ENCODE measurements at places on chromosomes 12 and 14.

GRCh38 chr12:93802698-93803423 lies 125.7 kb downstream of the CRADD start:
- no peak for DNase-seq

DNA sequence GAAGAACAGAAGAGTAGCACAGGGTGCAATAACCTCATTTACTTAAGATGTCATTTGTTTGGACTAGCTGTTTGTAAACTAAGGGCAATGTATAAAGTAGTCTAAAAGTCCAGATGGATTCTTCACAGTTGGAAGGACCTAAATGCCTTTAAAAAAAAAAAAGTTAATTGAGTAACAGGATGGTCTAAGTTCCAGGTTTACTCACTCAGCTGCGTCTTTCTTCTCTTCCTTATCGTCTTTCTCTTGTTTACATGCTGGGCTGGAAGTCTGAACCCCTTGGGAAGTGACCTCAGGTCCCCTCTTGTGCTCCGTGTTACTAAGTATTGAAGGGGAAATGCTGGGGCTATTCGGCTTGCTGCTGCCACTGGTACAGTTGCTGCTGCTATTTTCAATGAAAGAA lies 82.5 kb downstream of the SH2B3 start:
- no peak for DNase-seq

- no peak for DNase-seq
Observed at GRCh38 chr12:39807043-39807442, 187.4 kb upstream of the ABCD2 start.

DNA sequence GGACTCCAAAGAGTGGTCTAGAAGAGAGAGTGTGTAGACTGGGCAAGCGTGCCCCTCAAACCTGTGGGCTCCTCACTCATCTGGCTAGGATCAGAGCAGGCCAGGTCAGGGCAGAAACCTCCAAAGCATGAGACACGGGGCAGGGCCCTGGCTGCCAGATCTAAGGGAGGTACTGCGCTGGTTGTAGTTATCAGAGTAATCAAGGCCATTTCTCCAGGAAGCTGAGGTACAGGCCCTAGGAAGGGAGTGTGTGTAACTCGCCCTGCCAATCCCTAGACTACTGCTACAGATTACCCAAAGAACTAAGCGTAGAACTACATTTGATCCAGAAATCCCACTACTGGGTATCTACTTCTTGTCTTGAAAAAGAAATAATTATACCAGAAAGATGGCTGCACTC lies 84.5 kb downstream of the SSPN start:
- DNase-seq, result no peak

- no peak for DNase-seq
Observed at GRCh38 chr14:92411941-92412340, 89.0 kb downstream of the SLC24A4 start.

- DNase-seq, result no peak
Observed at GRCh38 chr14:91996948-91997371, 42.9 kb downstream of the TRIP11 start.

DNA sequence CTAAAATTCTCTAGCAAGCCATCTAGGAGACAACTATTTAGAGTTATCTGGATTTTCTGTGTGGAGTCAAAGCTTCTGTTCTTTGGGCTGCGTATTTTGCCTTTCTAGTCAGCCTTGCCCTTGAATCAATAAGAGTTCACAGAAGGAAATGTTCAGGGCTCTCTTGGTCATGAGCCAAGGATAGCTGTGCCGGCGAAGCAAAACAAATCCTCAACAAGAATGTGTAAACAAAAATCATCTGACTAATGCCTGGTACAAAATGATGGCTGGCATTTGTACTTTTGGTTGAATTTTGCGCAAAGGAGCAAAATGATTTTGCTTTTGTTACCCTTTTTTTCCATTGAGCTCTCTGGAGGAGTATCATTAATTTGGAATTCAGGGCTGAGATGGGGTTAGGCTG lies 171.1 kb downstream of the DACT1 start:
- no peak for DNase-seq

GRCh38 chr12:53213348-53213747 lies 6.3 kb upstream of the ITGB7 start:
- DNase-seq, result peak; percentile 93

DNA sequence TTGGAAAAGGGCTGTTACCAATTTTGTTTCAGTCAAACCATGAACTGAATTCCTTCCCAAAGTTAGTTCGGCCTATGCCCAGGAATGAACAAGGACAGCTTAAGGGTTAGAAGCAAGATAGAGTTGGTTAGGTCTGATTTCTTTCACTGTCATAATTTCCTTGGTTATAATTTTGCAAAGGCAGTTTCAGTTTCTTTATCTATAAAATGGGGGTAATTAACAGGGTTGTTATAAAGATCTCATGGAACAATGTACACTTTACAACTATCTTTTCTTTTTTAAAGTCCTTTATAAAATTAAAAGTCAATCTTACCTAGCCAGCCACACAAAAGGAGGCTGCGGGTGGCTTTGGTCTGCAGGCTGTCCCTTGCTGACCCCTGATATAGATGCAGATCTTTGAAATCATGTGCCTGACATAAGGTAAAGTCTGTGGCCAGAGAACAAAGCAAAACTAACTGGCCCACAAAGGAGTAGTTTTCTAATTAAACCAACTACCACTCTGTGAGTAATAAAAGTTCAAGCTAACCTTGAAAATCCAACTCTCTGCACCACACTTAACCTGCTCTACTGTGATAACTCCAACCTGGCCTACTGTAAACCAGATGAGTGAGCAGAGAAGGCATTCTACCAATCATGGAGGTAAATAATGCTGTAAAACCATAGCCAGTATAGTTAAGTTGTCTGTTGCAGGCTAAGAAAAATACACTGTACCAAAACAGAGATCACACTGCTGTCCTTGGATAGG lies 49.5 kb downstream of the SLC38A1 start:
- DNase-seq, result no peak
